Astrocyte of the hippocampus (primary cell): ENCODE measurements at places on chromosomes 4 and X.

DNA sequence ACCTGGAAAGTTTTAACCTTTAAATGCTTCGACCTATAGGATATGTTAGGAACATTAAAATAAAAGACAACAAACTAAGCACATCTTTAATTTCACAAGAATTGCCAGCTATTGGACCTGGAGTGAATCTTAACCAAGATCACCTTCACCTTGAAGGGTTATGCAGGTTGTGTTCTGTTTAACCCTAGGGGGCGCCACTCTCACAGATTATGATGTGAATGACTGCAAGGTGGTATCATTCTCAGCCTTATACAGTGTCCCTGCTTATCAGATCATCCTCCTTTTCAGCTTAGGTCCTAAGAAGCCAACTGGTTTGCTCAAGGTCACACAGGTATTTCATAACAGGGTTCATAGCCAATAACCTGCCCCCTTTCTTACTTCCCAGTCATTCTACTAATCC is 23.5 kb downstream of the INTS6L start:
- DNase-seq: no peak

DNA sequence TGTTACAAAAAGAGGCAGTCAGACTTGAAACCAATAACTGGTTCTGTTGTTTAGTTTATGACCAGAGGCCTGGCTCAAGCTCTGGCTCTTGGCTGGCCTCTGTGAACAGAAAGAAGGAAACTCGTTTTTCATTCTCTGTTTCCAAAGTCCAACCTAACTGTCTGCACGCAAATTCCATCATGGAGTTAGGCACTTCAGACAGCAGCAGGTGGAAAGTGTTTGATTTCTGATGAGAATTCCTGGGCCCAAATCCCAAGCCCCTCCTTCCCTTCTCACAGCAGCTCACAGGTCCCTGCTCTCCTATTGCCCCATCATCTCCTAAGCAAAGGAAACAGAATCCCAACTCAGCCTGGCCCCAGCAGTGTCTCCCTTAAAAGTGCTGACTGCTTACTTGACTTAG is 42.8 kb upstream of the FGF16 start:
- no peak for DNase-seq

- peak; percentile 68 for DNase-seq
Measured at GRCh38 chr4:15982842-15983524, 20.0 kb upstream of the FGFBP2 start.

DNA sequence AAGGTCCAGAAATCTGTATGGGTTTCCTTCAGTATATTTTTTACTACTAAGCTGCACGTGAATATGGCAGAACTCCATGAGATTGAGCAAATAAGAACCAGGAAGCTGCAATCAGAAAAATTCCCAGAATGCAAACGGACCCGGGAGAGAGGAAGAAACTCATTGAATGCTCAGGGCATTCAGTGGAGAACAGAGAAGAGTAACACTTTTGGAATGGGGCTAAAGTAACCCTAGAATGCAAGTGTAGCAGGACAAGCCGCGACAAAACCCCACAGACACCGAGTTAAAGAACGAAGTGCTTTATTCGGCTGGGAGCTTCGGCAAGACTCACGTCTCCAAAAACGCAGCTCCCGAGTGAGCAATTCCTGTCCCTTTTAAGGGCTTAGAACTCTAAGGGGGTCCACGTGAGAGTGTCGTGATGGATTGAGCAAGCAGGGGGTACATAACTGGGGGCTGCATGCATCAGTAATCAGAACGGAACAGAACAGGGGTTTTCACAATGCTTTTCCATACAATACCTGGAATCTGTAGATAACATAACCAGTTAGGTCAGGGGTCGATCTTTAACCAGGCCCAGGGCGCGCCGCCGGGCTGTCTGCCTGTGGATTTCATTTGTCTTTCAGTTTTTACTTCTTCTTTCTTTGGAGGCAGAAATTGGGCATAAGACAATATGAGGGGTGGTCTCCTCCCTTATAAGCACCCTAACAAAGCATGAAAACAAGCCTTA is 56.4 kb downstream of the RAB28 start:
- no peak for DNase-seq

- DNase-seq: peak; percentile 57
Measured at GRCh38 chr4:156596026-156596425, 375.6 kb downstream of the PDGFC start.

- peak; percentile 24 for DNase-seq
Measured at GRCh38 chrX:20571611-20572010, 304.9 kb upstream of the RPS6KA3 start.

GRCh38 chrX:151517421-151517820 is 46.1 kb upstream of the PASD1 start:
- DNase-seq: no peak

- DNase-seq: peak; percentile 9
Measured at GRCh38 chrX:107107459-107107858, 11.2 kb downstream of the RBM41 start.
